ENCODE measurements at places on chromosomes 5 and 9.

- H3K27ac ChIP-seq, result no peak overlapping the region
- no peak for DNase-seq
- H3K36me3 ChIP-seq, result no peaks in the 10 kb centered on the region
- H3K27me3 ChIP-seq, result no peaks in the 10 kb centered on the region
- no peak overlapping the region for H3K4me3 ChIP-seq
Observed at GRCh38 chr5:79853028-79853427, 138.0 kb downstream of the MTX3 start.

GRCh38 chr9:106892632-106893031 is 29.7 kb downstream of the ZNF462 start:
- H3K27ac ChIP-seq, result no peak overlapping the region
- peak; percentile 25 for DNase-seq
- H3K4me3 ChIP-seq, result no peak overlapping the region

DNA sequence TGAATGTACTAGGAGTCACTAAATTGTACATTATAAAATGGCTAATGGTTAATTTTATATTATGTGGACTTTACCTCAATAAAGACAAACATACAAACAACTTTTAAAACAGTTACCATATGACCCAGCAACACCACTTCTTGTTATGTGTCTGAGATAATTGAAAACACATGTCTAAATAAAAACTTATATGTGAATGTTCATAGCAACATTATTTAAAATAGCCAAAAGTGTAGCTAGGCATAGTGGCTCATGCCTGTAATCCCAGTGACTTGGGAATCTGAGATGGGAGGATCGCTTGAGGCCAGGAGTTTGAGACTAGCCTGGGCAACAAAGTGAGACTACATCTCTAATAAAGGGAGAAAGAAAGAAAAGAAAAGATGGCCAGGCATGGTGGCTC is 22.9 kb downstream of the SLC35A4 start:
- H3K27ac ChIP-seq, result no peak overlapping the region
- H3K4me1 ChIP-seq, result no peaks in the 10 kb centered on the region
- H3K36me3 ChIP-seq, result no peaks in the 10 kb centered on the region
- no peaks in the 10 kb centered on the region for H3K27me3 ChIP-seq
- DNase-seq, result no peak

GRCh38 chr5:154356020-154356655 is 89.7 kb upstream of the SAP30L start:
- H3K4me1 ChIP-seq, result no peaks in the 10 kb centered on the region
- DNase-seq, result no peak
- no peaks in the 10 kb centered on the region for H3K36me3 ChIP-seq
- H3K27ac ChIP-seq, result no peak overlapping the region
- H3K4me3 ChIP-seq, result no peak overlapping the region

DNA sequence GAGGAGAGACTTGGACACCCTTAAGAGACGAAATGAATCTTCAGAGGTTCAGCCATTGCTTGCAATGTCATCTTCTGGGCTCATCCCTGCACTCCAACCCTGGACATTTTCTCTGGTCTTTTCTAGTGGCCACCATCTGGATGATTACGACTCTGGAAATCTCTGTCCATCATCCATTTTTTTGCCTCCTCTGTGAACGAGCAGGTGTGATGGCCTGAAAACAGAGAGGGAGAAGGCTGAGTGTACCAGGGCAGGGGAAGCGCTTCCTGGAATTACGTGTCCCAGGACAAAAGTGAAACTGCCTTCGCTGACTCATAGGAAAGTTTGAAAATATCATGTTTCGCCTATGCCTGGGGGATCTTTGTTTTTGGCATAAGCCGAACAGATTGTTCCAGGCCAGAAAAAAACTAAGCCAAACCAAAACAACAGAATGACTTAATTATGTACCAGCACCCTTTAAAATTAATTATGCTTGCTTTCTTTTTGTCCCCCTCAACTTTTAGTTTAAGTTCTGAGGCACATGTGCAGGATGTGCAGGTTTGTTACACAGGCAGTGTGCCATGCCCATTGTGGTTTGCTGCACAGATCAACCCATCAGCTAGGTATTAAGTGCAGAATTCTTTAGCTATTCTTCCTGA is 31.9 kb downstream of the ANKRD33B start:
- no peak overlapping the region for H3K4me3 ChIP-seq
- H3K4me1 ChIP-seq, result no peaks in the 10 kb centered on the region
- H3K27me3 ChIP-seq, result no peaks in the 10 kb centered on the region
- H3K36me3 ChIP-seq, result no peaks in the 10 kb centered on the region
- peak; percentile 33 for DNase-seq

- peaks cover 3% of the 10 kb centered on the region for H3K27me3 ChIP-seq
- peak; percentile 50 for DNase-seq
- H3K4me3 ChIP-seq, result peak overlapping the region; percentile 87
- H3K36me3 ChIP-seq, result no peaks in the 10 kb centered on the region
Observed at GRCh38 chr5:98768960-98769209, 4.6 kb upstream of the RGMB start.

- H3K4me3 ChIP-seq, result no peak overlapping the region
- H3K27ac ChIP-seq, result no peak overlapping the region
- DNase-seq, result no peak
- H3K4me1 ChIP-seq, result no peaks in the 10 kb centered on the region
Observed at GRCh38 chr5:148912714-148913398, 86.4 kb downstream of the ADRB2 start.

DNA sequence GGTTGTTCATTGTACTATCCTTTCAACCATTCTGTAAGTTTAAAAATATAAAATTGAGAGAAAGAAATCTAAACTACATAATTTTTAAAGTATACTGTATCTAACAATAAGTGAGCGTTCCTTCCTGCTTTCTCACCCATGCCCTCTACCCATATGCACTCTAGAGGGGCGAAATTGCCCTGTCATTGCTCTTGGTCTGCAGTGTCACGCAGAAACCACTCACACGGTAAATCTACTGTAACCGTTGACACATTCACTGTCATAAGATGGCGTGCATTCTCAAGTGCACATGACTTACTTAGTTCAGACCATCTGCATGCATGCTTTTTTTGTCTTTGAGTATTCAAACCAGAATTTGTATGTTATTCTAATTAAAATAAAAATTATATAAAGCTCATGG is 55.7 kb upstream of the NIPBL start:
- no peak overlapping the region for H3K27ac ChIP-seq
- H3K4me1 ChIP-seq, result no peaks in the 10 kb centered on the region
- H3K36me3 ChIP-seq, result no peaks in the 10 kb centered on the region
- no peaks in the 10 kb centered on the region for H3K27me3 ChIP-seq

- no peaks in the 10 kb centered on the region for H3K27me3 ChIP-seq
- H3K4me1 ChIP-seq, result no peaks in the 10 kb centered on the region
- H3K4me3 ChIP-seq, result no peak overlapping the region
- DNase-seq, result peak; percentile 31
Observed at GRCh38 chr9:134959126-134959970, 41.6 kb upstream of the FCN1 start.

Data from pancreas (tissue), 10 donors.